ENCODE measurements at places on chromosomes 1 and 21.

DNA sequence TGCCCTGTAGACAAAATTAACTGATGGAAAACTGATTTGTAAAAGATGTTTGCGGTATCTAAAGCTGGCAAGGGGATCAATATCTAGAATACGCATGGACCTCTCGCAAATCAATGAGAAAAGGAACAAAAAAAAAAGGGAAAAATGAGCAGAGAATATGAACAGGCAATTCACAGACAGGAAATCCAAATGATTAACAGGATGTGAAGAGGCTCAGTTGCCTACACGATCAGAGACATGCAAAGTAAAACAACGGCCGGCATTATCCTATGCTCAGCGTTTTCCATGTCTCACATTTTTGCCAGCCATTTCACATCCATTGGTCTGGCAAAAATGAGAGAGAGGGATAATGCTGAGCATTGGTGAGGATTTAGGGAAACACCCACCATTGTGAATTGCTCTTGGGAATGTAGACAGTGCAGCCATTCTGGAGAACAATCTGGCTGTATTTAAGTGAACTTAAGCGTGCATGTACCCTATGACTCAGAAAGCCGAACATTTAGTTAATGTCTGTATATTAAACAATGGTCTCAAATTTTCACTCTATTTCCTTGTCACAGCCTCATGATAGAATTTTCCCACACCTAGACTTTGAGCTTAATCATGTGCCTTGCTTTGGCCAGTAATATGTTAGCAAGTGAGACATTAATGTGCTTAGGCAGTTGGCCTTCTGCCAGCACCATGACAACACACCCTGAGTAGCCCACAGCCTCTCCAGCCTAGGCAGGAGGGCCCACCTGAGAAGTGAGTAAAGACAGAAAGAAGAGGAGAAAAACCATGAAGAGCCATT is 61.0 kb upstream of the NBPF3 start:
- DNase-seq, result no peak

DNA sequence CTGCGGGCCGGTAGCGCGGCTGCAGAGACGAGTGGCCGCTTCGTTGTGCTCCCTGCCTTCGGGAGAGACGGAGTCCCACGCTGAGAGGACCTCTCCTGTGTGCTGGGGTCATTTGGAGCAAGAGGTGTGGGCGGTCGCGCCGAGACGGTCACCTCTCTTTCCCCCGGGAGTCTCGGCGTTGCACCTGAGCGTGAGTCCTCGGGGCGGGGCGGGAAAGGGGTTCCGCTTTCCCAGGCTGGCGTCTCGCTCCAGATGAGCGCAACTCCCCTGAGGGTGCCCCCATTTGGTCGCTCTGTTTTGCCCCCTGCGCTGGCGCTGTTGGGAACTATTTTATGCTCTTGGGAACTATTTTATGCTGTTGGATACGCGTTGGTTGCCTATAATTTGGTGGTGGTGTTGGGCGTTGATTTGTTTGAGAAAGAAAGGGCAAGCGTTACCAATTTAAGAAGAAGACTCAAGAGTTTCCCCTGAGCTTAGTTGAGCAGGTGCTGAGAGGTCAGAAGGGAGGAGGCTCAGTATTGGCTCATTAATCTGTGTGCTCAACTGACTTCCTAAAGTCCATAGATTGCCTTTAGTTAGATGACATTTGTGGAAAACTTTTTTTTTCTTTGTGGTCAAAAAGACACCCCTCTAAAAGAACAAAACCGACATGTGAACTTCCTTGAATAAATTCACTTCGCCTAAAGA is 683 bp downstream of the LRRC8B start:
- no peak for DNase-seq

GRCh38 chr1:67138813-67139499 is 4.2 kb upstream of the C1orf141 start:
- DNase-seq, result no peak

GRCh38 chr1:46969014-46969619 is 27.8 kb upstream of the CYP4A11 start:
- no peak for DNase-seq

GRCh38 chr1:17465228-17465627 is 25.8 kb upstream of the RCC2 start:
- no peak for DNase-seq
